ENCODE measurements at places on chromosomes 7 and 10.

GRCh38 chr7:36766451-36766850 lies 42.2 kb upstream of the AOAH start:
- DNase-seq = no peak

DNA sequence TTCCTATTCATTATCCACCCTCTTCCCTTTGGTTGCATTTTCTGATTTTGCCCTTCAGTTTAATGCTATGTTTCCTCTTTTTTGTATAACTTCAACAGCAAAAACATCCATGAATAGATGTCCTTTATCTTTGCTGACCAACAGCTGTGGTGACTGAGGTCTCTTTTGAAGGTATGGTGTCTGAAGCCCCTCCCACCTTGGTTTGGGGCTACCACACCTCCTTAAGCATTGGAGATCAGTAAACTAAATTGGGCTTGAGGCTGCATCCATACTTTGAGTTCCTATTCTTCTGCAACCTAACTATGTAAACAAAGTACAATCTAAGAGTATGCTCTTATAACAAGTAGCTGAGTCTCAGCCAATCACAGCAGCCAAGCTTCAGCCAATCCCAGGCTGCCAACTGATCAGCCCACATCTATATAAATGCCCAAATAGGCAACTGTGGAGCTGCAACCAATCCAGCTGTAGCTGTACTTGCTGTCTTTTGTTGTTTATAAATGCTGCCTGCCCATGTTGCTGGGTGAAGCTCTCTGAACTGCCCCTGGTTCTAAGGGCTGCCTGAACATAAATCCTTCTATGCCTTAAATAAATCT lies 69.4 kb upstream of the PDLIM1 start:
- DNase-seq = no peak

DNA sequence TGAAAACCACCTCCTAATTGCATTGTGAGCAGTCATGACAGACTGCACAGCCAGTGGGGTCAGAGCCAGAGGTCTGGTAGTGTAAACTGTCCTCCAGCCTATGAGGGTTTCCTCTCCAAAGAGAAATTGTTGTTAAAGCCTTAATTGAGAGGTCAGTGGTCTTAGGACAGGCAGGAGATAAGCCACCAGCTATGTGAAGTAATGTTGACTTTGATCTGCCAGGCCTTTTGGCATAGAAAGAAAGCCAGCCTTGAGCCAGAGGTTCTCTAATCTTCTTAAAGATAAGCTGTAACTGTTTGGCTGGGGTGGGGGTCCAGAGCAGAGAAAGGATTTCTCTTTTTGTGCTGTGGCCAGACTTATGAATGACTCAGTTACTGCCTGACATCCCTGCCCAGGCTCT lies 248.4 kb downstream of the WDR11 start:
- DNase-seq = no peak

DNA sequence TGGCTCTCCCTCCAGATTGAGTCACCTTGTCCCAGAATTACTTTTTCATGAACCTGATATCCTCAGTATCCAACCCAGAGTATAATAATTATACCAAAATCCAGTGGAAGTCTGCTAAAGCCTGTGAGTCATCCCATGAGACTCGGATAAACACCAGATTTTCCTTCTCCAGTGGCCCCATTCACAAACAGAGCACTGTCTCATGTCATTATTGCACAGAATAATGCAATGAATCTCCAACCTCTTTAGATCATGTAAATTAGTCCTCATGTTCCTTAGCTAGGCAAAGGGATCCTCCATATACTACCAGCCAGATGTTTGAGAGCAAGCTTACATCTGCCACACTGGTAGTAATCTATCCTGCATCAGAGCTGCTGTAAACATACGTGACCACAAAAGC lies 89.0 kb downstream of the AMPH start:
- DNase-seq = no peak

GRCh38 chr10:118594392-118595063 lies 920 bp downstream of the PRLHR start:
- DNase-seq = no peak

- no peak for DNase-seq
Measured at GRCh38 chr10:5070648-5071410, 23.4 kb upstream of the AKR1C3 start.

GRCh38 chr10:78130966-78131710 lies 97.5 kb downstream of the RPS24 start:
- no peak for DNase-seq

DNA sequence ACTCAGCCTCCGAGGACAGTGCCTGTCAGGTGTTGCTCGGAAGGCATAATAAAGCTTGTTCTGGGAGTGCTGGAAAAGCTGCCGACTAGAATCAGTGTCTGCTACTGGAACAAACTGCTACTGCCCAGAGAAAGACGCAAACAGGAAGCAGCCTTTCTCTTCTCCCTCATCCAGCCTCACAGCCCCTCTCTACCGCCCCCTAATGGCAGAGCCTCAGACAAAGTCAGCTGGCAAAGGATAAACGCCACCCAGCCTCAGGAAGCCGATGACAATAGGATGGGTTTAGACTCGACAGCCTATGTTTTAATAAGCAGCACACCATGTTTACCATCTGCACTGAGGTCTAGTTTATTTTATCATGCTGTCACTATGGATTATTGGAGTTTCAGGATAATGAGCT lies 169.5 kb upstream of the LYZL1 start:
- DNase-seq = peak; percentile 12

DNA sequence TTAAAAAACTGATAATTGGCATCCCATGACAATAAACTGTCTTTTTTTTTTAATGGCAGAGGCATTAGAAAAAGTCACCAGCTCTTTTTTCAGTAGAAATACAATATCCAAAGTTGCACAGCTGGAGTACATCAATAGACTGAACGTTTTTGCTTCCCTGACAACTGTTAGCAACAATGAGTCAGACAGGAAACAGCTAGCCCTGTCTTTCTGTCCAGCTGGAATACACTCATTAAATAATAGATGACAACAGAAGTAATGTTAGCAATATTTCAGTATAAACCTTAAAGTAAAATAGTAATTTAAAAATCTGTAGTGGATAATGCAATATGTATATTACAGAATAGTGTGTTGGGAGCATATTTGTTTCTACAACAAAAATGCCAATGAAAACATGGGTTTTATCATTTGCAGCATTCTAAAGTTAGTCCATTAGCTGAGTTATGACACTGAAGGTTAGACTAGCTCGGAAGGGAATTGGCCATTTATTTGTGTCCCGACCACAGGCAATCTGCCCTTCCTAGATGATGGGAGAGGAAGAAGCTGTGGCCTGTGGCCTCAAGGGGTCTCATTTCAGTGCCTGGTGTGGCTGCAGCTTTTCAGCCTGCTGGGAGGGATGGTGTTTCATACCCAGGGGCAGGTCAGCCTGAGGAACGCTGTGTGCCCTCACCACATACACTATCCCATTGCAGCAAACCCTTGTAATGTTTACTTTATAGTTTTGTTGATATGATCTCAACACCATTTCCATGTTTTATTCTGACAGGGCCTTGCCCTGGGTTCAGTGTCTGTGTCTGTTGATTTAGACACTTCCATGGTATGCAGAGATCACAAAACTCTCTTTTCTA lies 173.3 kb downstream of the SLC16A9 start:
- DNase-seq = peak; percentile 28

Data from NCI-H1417 (cell line).